ENCODE measurements at places on chromosomes 2 and 18.

GRCh38 chr2:121649149-121649595, at the start of gene CLASP1:
Gene CLASP1 (minus strand): TSS chr2:121649462. CDS start chr2:121605895, 43,567 bp downstream.
- DNase-seq = no peak

GRCh38 chr18:6982398-6982797, 135.2 kb downstream of the LAMA1 start:
- no peak for DNase-seq

DNA sequence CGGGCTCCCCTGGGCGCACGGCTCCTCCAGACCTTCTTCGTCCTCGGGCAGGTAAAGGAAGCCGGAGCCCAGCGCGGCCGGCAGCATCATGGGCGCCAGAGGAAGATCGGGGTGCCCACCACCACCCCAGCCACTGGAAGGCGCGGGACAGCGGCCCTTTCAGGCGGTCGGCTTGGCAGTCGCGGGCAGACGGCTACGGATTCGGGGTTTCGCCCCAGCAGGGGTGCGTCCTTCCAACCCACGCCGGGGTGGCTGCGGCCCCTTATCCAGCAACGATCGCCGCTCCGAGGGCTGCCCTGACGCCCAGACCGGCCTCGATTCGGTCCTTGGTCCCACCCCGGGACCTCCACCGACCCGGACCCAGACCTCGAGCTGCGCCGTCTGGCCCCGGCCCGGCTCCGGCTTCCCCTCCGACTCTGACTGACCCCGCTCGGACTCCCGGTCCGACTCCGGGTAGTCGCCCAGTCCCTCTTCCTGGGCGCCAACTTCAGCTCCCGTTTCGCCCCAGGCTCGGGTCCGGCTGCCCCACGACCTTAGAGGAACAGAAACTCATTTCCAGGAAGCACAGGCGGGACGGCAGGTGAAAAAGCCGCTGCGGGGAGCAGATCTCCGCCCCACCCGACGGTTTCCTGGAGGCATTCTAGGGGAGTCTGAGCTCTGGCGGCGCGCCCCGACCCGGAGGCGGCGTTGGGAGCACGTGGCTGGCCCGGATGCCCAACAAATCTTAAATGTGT, 30.2 kb upstream of the SSB start:
- no peak for DNase-seq

DNA sequence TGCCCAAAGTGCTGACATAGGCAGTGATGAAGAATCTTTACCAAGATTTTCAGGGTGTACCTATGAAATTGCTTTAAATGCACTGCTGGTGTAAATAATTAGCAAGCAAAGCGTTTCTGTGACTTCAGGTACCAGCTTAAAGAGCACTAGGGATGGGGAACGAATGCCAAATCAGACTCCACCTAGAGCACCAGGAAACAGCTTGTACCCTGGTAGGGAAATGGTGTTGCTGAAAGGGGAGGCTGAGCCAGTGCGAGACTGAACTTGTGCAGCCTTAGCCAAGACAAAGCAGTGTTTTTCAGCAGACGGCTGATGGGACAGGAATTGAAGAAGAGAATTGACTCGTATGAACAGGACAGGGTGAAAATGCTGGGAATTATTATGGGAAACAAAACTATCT, 65.6 kb downstream of the TWSG1 start:
- DNase-seq = no peak

- no peak for DNase-seq
Observed at GRCh38 chr2:141923657-141924056, 207.2 kb downstream of the LRP1B start.

DNA sequence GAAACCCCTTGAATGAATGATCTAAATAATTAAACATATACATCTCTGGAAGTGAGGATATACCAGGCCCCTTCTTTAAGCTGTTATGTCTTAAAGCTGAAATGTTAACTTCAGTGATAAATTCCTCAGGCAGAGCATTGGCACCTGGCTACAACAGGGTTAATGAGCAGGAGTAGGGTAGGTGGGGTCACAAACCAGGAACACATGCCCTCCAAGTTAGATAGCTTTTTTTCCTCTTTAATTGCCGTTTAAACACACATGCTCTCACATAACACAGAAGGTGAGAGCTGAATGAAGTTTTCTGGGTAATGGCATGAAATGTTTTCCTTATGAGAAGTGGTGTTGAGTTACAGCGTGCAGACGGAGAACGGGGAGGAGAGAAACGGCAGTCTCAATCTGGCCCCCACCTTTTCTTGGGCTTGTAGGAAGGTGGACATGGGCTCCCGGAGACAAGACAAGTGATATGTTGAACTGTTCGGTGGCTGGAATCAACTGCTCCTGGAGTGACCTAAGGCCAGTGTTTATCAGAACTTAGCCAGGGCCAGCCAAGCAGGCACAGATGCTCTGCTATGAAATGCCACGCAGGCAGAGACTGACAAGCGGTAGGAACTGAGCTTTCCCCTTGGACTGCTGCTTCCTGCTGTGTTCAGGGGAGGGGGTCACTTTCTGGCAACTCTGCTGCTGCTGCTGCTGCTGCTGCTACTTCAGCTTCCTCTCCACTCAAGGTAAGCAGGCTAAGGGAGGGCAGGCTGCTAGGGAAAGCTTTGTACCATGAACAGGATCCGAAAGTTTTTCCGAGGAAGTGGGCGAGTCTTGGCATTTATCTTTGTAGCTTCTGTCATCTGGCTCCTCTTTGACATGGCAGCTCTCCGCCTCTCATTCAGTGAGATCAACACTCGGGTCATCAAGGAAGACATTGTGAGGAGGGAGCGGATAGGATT, at the start of gene GALNT5:
Gene GALNT5 (plus strand): TSS at position 394 of the 941 bp plus-strand sequence. CDS start 378 bp downstream, at position 772.
- no peak for DNase-seq

- DNase-seq = no peak
Observed at GRCh38 chr2:17615728-17616351, 75.3 kb downstream of the VSNL1 start.

DNA sequence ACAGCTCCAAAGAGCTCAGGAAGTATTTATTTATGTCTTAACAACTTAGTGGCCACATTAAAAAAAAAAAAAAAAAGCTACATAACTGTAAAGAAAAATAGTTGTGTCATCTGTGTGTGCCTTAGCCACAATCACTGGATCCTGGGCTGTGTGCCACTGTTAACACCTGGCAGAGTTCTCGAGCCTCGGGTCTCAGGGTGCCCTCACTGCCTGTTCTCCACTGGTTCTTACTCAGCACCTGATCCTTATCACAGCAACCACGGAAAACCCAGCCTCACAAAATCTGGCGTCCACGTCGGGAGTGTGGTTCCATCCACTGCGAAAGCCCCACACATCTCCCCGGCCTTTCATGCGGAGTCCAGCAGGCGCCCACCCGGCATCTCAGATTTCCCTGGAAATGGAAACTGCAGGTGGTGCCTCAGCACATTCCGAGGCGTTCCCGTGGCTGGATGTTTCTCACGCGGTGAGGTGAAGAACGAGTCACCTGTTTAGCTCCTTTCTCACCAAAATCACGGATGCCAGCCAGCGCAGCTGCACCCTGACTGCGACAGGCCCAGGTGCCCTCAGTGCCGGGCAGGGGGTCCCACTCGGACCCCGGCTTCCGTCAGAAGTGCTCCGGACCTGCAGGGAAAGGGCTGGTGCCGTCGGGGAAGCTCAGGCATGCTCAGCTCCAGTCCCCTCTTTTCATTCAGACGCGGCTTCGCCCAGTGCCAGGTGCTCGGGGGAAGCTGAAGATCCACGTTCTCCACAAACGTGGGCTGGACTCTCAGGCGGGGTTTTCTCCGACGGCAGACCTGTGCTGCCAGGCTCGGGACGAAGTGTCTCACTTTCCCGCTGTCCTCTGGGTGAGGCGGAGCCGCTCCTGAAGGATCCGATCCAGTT, 198.7 kb upstream of the SALL3 start:
- DNase-seq = no peak

DNA sequence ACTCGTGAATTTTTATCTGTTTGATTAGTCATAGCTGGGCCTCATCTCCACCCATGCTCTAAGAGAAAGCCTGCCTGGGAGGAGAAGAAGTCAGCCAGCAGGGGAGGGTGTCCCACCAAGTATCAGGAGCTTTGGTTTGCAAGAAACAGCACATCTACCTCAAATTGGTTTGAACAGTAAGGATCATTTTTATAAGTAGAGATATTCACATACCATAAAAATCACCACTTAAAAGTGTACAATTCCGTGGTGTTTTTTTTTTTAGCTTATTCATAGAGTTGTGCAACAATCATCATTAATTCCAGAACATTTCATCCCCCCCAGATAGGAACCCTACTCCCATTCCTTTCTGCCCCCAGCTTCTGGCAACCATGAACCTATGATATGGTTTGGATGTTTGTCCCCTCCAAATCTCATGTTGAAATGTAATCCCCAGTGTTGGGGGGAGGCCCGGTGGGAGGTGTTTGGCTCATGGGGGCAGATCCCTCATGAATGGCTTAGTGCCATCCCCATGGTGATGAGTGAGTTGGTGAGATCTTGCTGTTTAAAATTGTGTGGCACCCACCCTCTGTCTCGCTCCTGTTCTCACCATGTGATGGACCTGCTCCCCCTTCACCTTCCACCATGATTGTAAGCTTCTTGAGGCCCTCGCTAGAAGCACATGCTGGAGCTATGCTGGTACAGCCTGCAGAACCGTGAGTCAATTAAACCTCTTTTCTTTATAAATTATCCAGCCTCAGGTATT, 36.2 kb upstream of the HS6ST1 start:
- no peak for DNase-seq

DNA sequence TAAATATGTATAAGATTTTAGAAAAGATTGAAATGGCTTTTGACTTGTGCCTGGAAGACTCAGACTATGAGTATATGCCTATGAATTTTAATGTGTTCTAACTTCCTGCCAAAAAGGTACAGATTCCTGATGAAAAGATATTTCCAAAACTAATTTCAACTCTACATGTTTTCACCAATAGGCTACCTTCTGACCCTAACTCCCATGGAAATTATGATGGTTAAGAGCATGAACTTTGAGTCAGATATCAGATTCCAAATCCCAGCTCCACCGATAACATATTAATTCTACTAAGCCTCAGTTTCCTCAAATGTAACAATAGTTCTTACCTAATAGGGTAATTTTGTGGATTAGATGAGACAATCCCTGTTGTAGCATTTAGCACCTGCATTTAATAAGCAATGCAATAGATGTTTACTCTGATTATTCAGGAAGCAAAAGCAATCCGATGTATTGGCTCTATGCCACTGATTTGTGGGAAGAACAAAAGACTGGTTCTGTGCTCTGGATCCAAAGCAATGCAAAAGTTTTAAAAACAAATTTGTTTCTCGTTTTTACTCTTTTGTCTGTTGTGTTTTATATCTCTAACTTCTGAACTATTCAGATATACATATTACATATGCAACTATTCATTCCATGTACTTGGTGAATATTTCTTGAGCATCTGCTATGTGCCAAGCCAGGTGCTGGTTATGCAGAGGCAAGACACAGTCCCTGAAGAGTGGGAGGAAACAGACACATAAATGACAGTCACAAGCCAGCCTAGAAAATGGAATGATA, 115.4 kb downstream of the GATA6 start:
- DNase-seq = no peak

- DNase-seq = no peak
Observed at GRCh38 chr18:65257149-65257548, 493.7 kb upstream of the CDH7 start.

DNA sequence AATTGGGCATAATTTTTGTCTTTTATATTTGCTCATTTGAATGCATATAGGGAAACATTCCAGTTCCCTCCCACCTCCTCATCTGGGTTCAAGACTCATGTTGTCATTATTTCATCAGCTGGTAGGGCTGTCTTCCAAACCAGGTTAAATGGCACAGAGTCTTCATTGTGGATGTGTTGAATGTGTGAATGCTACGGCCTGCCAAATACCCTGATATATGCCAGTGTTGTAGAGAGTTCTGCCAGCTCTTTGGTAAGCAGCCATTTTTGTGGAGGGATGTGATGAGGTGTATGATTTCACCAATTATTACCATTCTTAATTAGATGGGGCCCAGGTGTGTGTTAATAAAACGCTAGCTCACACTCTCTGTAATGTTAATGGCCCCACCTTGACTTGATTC, 121.7 kb downstream of the LYPD6B start:
- DNase-seq = no peak

- no peak for DNase-seq
Observed at GRCh38 chr2:3631851-3632659, 25.9 kb upstream of the ALLC start.

DNA sequence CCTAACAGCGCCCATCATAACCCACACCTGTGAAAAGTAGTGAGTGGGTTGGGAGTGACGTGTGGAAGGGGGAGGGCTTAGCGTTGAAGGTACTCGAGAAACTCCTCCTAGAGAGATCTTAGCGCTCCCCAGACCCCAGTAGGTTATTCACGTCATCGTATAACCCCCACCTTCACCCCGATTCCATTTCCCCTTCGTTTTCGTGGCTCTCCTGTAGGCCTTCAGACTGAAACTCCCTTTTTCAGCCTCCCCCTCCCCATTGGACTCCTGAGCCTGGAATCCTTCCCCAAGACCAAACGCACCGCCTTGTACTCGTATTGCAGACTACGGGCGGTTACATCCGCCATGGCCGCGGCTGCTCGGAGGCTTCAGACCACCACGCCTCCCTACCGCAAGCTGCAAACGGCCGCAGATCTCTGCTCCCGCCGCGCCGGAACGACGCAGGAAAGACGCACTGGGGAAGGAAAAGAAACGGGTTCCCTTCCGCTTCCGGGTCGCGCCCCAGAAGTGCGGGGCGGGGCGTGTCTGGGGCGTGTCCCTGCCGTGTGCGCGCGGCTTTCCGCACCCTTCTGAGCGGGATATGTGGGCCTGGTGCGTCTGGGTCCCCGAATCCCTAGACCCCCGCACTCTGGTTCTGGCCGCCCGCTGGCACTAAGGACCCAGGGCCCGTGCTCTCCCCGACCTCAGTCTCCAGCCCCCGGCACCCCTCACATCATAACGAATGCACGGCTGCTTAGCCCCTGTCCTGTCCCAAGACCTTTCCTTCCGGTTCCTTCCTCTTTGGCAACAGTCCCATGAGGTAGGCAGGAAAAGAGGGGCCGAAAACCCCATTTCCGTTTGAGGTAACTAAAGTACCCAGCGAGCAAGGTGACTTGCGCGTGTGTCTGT, at the start of gene SNRNP200:
Gene SNRNP200 (minus strand): TSS at position 456 of the 888 bp plus-strand sequence. CDS start 109 bp downstream, at position 347.
- DNase-seq = peak; percentile 92

GRCh38 chr2:238954841-238955591, 107.1 kb downstream of the TWIST2 start:
- DNase-seq = no peak

DNA sequence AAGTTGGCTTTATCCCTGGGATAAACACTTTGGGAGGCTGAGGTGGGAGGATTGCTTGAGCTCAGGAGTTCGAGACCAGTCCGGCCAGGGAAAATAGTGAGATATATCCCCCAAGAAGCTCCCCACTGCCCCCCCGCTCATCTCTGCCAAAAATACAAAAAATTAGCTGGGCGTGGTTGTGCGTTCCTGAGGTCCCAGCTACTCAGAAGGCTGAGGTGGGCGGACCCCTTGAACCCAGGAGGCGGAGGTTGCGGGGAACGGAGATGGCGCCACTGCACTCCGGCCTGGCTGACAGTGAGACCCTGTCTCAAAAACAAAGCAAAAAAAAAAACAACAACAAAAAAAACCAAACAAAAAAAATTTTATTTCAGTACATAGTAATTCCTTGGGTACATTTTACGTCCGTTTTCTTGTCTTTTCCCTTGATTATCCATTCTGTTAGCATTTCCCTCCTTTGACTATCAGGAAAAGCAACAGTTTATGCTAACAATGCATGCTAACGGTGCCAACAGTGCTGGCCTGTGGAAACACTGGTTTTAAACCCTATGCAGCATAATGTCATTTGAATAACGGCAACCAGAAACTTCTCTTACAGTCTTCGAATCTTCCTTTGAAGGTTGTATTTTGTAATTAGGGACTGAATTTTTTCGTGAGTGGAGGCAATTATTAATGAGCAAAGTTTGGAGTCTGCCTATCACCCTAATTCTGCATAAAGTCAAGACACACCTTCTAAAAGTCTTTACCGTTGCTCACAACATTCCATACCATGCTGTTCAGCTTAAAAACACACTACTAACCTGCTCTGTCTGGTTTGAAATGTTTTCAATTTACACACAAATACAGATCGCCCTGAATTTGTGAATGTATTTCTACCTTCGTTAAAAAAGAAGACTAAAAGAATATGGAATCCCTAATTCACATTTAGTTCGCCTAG, 721 bp upstream of the MIB1 start:
- no peak for DNase-seq

All from NCI-H345 (cell line).